ENCODE measurements at places on chromosomes 7 and 10.

- peak; percentile 14 for DNase-seq
Observed at GRCh38 chr7:121303422-121304101, 25.2 kb upstream of the WNT16 start.

DNA sequence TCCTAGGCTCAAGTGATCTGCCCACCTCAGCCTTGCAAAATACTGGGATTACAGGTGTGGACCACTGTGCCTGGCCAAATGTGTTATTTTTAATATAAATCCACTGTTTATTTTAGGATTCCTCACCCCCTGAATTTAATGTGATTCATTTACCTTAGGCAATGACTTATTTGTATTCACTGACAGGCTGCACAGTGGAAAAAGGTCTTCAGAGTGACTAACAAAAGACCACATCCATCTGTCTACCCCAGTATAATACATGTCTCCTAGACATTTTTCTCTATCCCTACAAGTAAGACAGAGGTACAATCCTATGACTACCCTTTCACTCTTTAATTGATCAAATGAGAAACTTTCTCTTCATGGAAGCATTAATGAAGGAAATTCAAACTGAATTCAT, 230.2 kb downstream of the AHR start:
- DNase-seq: no peak

- no peak for DNase-seq
Observed at GRCh38 chr10:92464364-92464763, 109.5 kb downstream of the IDE start.

GRCh38 chr7:80918399-80918798, 452 bp downstream of the SEMA3C start:
- DNase-seq: peak; percentile 45

GRCh38 chr10:92742331-92743228, 52.8 kb downstream of the HHEX start:
- no peak for DNase-seq

DNA sequence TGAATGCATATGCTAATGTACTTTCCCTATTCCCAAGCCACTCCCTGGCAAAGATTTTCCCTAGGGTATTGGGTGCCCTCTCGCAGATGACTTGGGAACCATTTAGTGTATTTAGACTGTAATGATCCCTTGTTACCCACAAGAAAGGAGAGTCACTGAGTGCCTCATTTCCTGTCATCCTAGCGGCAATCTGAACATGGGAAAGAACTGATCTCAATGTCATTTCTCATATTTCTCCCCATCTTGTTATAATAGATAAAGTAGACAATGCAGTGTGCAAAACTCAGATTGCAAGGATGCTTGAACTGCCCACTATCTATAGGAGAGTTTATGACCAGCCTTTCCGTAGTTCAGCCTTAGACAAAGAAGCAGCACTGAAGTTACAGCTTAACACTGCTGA, 123.3 kb downstream of the MICU1 start:
- no peak for DNase-seq

GRCh38 chr10:121832647-121833046, 95.2 kb downstream of the ATE1 start:
- no peak for DNase-seq

- DNase-seq: peak; percentile 92
Observed at GRCh38 chr7:22564511-22565045, 64.6 kb upstream of the STEAP1B start.

DNA sequence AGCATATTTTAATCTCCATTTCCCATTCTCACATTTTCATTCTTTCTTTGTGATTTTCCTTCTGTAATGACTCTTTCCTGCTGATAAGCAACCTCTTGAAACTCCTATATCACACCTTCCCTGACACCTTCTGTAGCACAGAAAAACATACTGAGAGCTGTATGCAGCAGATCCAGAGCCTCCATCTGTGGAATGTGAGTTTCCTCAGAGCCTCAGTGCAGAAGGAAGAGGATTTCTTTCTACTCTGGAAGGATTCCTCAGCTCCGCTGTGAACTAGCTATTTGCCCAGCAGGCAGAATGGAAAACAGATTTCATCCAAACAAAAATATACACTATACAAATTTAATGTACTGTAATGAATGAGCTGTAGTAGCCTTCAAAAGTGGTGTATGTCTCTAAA, 841.3 kb upstream of the ZWINT start:
- no peak for DNase-seq

DNA sequence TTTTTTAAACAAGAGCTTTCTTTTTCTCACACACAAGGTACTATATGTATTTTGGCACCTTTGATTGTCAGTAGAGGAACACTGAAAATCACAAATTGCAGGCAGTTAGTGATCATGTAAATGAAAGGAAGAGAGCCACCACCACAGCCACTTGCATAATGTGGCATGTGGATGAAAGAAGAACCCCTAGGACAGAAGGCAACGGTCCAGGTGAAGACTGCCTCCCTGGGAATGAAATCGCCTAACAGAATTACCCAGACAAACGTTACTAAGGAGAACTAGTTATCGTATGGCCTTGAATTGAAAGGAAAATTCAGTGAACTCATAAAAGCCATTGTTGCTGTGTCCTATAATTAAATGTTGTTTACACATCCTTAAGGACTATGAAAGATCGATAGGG, 41.2 kb upstream of the PTPRZ1 start:
- DNase-seq: no peak

DNA sequence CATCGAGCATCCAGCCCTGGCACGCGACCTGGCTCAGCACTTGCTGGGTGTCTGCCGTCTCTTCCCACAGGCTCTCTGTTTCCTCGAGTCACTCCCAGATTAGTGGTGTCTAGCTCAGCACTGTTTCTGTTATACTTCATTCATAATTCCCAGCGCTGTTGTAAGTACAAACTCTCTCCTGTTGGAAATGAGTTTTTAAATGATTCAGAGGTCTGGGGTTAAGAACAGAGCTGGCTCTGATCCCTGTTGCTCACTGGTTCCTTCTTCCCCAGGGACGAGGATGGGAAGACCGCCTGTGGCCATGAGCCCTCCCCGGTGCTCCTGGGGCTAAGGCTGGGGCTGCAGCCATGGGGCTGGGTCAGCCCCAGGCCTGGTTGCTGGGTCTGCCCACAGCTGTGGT, 17.3 kb upstream of the C10orf95 start:
- DNase-seq: no peak

GRCh38 chr7:156886020-156886795, 6.8 kb downstream of the LMBR1 start:
- DNase-seq: no peak

DNA sequence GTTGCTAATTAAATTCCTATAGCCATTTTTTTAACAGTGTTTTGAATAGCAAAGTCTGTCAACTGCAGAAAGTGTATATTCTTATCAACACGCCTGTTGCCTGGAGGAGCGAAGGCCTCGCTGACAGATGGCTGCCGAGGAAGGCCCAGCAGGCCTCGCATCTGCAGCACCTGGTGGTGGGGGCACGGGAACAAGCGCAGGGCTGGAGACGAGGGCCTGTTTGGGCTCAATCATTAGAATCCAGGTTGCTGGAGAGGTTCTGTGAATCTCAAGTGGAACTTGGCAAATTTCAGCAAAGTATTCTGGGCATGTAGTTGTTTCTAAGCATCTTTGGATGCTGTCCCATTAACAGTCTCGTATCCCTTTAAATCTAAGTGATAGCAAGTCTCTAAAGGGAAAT, 66.1 kb upstream of the FAM204A start:
- DNase-seq: no peak

DNA sequence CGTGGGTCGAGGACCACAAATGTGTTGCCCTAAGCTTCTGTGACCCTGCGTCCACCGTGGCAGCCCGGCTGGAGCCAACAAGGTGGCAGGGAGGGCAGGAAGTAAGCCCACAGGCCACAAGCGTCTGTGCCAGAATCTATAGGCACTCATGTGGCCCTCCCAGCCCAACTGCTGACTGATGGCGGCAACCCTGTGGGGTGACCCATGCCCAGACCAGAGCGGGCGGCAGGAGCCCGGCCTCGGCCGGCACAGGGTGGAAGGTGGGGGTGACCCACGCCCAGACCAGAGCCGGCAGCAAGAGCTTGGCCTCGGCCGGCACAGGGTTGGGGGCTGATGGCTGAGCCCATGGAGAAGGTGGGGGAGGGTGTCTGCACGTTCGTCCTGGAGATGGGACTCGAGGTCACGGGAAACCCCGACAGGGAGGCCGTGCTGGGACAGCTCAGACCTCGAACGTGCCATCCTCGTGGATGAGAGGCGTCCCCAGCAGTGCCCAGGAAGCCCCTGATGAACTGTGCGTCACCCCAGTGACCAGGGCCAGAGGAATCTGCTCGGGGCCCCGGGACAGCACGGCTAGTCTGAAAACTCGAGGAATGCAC, 181.0 kb downstream of the ELFN1 start:
- DNase-seq: no peak

GRCh38 chr10:11193001-11193551, 175.4 kb downstream of the CELF2 start:
- no peak for DNase-seq

DNA sequence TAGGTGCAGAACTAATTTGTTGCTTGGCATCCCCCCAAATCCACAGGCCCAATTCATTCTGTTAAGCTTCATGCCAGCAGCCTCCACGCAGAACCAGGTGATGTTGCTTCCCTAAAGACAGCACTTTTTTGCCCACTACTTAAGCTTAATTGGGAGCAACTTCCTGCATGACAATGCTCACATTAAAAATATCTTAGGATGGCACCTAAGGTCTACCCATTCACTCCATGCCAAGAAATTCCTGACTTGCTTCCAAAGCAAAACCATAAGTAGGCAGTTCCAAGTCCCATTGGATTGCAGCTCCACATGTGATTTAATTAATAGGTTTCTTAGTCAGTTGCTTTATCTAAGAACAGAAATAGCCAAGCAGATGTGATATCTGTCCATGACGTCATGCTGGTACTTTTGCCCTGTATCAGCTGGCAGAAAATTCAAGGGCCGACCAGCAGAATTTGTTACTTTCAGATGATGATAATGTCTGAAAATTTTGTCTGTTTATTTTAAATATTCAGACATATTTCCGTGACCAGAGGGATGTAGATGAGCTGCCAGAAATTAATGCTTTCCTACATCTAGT, 325.5 kb downstream of the LHFPL3 start:
- DNase-seq: no peak

Data from iris pigment epithelial cell (primary cell).